ENCODE measurements at places on chromosomes 12 and 14.

DNA sequence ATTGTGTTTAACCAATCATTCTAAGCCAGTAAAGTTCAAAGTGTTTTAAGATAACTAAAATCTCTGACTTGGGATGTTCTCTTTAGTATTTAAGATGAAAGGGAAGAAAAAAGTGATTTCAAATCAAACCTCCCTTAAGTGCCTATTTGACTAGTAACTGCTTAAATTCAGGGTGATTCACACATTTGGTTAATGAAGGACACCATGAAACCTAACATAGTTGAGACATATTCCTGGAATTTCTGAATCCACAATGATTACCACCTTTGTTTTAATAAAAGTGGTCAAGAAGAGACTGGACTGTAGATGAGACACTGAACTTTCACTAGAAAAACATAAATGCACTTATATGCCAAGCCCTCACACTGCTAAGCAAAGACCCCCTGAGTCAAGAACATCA lies 138.7 kb downstream of the MED13L start:
- DNase-seq = no peak

GRCh38 chr14:93989939-93990338 lies 7.2 kb upstream of the CCDC197 start:
- DNase-seq = no peak

DNA sequence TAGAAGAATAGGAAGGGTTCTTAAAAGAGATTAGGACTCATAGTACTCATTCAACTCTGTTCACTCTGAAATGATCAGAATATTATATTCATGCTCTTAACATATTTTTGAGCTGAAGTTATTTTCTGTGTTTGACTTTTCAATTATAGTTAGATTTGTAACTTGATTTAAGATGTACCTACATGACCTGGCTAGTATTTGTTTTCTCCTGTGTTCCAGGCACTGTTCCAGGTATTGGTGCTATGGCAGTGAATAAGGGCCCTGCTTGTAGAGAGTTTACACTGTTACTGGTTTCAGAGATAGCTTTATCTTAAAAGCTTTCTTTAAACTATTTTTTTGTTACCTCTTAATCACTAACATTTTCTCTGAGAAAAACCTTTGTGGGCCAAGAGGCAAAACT lies 19.1 kb upstream of the SLC17A8 start:
- no peak for DNase-seq

DNA sequence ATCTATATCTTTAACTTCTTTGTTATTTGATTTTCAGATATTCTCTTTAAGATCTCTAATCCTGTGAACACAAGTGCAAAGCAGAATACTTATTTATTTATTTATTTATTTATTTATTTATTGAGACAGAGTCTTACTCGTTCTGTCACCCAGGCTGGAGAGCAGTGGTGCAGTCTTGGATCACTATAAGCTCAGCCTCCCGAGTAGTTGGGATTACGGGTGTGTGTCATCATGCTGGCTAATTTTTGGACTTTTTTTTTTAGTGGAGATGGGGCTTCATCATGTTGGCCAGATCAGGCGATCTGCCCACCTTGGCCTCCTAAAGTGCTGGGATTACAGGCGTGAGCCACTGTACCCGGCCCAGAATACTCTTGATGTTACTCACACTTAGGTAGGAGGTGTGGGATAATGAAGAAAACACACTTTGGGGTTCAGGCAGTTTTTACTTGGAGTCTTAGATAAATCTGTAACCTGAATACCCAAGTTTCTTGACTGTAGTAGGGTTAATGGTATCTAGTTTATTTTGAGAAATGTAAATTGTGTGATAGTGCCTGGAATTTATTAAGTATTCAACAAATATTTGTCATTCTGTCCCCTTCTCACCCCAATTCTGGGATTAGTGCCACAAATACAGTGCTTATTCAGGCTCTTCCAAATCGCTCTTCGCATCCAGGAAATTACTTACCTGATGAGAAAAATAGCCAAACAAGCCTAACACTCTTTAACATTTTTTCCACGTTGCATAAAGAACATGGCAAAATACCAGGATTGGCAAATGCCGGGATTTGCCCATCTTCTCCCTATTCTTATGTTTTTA lies 33.0 kb downstream of the METAP2 start:
- no peak for DNase-seq

DNA sequence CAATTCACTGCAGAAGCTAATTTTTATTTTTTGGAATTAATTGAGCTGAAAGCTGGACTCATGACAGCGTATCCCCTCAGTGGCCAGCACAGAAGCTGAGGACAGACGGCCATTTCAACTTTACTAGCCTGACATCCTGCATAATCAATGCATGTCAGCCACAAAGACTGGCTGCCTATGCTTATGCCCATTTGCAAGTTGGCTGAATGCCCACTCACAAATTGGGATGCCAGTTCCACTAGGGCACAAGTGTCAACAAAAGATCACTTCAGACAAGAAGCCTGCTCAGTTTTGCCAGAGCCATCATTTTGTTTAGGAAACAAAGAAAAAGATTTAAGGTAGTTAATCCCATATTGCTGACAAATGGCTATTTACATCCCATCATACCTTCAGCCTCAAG lies 417.6 kb downstream of the NOVA1 start:
- no peak for DNase-seq

DNA sequence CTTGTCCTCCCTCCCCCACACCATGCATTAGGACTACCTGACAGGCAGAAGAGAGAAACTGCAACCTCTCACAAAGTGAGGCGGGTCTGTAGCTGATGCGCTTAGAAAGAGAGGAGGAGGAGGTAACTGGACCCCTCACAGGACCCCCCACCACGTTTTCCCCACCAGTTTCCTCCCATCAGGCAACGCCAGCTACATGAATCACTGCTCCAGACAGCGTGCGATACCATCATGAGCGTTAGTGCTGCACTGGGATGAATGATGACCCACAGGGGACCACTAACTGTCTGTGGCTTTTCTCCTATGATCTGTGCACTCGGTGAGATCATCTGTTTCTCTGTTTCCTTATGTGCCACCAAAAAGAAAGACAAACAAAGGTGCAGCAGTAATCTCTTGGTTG lies 77.7 kb downstream of the KCNK10 start:
- DNase-seq = no peak

- DNase-seq = no peak
Measured at GRCh38 chr12:117525766-117526165, 164.3 kb upstream of the NOS1 start.

- DNase-seq = no peak
Measured at GRCh38 chr12:127981875-127982274, 285.1 kb upstream of the TMEM132C start.

DNA sequence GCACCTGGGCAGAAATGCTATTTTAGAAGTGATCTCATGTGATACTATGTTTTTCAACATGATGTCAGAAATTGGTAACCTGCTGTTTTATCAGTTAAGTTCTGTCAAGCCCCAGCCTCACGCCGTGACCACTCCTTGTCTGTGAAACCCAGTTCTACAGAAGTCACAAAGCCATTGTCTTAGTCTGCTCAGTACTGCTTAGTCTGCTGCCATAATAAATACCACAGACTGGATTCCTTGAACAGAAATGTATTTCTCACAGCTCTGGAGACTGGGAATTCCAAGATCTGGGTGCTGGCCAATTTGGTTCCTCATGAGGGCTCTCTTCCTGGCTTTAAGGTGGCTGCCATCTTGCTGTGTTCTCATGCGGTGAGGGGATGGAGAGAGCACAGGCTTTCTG lies 176.9 kb downstream of the PRKCH start:
- DNase-seq = no peak
